ENCODE measurements at places on chromosomes 7 and 10. TPM values are rescaled to one million over a fixed set of nuclear protein-coding genes. Genes with fewer than 3 reads are reported as not detected.

Gene RNF32
- 1.1 TPM for total RNA-seq

Gene CNNM1
- 3.8 TPM for total RNA-seq

Gene ACTL6B
- not detected for total RNA-seq

Gene HYAL4
- total RNA-seq, result 0.68 TPM

Gene SEC61G
- total RNA-seq, result 149 TPM

Gene HKDC1
- 0.07 TPM for total RNA-seq

Gene ACSM6
- not detected for total RNA-seq

Gene CUEDC2
- total RNA-seq, result 61.4 TPM

Gene STK32C
- 8.5 TPM for total RNA-seq

Gene LRGUK
- 1.3 TPM for total RNA-seq

Gene RPEL1
- not detected for total RNA-seq

Gene PNLIP
- total RNA-seq, result not detected

Gene SOSTDC1
- not detected for total RNA-seq

Gene MOGAT3
- total RNA-seq, result 1.0 TPM

Gene POLL
- 83.3 TPM for total RNA-seq
